ENCODE measurements at places on chromosomes 5 and 9.

DNA sequence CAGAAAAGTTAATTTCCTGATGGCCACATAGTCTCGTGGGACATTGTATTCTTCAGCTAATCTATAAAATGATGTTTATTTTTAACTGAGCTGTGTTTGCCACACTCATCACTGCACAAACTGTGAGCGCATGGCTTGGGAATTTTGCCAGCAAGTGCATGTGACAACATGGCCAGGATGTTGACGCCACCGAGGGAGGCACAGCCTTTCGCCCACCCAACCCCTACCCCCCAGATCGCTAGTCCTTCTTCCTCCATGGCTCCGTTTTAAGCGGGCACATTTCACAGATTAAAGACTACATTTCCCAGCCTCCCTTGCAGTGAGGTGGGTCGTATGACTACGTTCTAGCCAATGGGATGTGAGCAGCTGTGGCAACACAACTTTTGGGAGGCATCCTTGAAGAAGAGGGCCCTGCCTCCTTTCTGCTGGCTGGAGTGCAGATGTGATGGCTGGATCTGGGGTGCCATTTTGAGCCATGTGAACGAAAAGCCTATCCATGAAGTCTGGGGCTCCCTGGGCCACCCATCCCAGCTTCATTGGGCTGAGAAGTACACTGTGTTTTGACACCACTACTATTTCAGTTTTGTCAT lies 7.9 kb downstream of the NRARP start:
- no peak for DNase-seq

- DNase-seq, result no peak
These were observed 171.2 kb upstream of the SLC12A2 start for GRCh38 chr5:127912411-127912810.

DNA sequence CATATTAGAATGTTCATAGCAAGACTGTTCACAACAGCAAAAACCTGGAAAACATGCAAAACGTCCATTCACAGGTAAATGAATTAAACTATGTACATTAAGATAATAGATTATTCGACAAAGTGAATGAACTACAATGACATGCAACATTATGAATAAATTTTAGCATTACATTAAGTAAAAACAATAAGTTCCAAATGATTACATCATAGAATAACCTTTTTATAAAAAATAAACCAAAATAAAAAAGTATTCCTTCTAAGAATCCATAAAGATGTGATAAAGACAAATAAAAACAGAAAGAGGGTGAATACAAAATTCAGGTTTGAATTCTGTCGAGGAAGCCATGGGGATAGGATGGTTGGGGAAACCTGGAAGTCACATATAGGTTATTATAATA lies 57.3 kb downstream of the STRBP start:
- DNase-seq, result no peak

- no peak for DNase-seq
These were observed 17.0 kb downstream of the CTSL start for GRCh38 chr9:87742813-87743428.

GRCh38 chr5:143362664-143363227 lies 40.7 kb downstream of the NR3C1 start:
- DNase-seq, result no peak

DNA sequence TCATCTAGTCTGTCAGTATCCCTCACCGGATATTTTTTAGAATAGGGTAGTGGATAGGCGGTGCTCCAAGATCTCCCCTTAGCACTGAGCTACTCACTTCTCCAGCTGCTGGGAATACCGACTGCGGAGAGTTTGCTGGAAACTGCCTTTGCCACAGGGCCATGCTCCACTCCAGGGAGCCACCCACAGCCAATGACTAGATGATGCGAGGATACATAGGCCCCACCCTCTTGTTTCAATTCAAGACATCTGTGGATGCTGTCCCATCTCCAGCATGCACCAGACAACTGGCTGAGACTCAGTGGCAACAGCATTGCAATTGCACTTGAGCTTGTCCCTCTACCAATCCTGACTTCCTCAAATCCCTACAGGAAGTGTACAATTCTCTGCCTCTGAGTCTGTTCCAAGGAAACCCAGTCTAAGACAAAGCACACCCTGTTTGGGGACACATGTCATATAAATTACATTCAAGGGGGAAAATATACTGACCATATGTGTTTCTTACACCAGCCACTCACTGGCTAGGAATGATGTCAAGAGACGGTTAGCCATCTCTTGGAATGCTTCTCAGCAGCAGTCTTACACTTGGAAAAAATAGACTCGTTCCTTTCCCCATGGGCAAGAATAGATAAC lies 312.6 kb upstream of the KIF2A start:
- no peak for DNase-seq

GRCh38 chr9:96071076-96071814 lies 195.8 kb downstream of the ERCC6L2 start:
- DNase-seq, result no peak

DNA sequence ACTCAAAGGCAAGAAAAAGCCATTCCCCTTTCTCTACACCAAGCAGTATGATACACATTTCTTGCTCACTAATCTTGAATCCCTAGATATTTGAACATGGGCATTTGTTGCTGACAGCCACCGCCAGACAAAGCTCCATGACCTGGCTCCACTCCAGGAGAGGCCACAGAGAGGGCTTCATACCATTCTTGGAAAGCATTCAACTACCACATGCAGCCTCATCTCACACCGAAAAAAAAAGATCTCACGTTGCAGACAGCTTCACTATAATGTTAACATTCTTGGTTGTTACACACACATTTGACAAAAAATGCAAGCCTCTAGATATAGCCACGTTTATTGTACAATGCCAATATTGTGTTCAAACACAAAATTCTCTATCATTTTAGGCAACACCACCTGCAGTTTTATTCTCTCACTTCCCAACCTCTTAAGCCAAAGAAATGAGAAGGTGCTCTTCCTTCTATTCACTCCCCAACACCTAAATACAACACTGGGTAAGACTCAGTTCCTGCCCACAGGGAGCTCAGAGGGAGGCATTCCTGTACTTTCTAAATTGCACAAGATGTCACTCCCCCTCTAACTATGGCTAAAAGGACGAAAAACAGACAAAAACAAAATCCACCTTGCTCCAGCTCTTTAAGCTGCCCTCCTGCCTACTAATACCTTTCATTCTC lies 222.4 kb downstream of the TSSK1B start:
- no peak for DNase-seq

GRCh38 chr5:17860660-17861315 lies 226.5 kb downstream of the TAF11L14 start:
- DNase-seq, result no peak

GRCh38 chr9:114487607-114488300 lies 17.5 kb downstream of the WHRN start:
- no peak for DNase-seq

GRCh38 chr5:74903165-74903787 lies 37.1 kb upstream of the FAM169A start:
- DNase-seq, result no peak

DNA sequence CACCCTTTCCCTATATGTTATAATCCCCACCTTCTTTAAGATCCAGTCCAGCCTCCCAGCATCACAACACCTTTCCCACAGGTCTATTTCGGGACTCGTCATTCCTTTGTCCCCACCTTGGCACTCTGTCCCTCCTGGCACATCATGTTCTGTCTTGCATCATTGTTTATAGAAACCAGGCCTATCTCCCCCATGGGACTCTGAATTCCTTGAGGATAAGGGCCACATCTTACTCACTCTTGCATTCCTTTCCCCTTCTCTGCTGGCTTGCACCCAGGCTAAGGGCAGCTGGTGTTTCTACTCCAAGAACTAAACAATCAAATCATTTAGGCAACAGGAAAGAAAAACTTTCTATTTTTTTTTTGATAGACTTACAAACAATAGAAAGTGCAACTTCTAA lies 205.7 kb downstream of the AGTPBP1 start:
- DNase-seq, result no peak

- no peak for DNase-seq
These were observed 4.0 kb upstream of the CDK5RAP2 start for GRCh38 chr9:120583958-120584369.

DNA sequence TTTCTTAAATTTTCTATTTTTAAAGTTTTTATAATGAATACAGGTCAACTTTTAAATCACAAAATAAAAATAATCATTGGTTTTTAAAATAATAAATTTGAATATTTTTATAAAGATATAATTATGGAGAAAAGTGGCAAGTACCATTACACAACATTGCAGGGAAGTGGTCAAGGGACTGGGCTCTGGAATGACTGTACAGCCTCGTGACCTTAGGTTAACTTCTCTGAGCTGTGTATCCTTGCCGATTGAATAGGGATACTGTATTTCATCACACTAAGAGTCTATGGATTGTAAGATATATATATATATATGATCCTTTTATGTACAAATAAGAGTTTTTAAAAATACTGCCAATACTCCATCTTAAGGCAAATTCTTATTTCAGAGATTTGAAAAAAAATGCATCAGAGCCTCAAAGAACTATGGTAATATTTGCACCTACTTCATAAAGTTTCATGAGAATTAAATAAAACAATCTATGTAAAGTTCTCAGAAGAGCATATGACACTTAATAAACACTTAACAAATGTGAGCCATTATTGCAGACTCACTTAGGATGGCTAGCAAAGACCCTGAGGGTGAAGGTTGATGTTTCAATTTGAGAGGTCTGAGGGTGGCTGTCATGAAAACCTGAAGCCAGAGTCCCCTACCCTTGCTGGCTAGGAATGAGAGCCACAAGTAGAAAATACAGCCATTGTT lies 136.5 kb downstream of the CCDC192 start:
- DNase-seq, result no peak

- DNase-seq, result no peak
These were observed 58.1 kb downstream of the DMRT1 start for GRCh38 chr9:899440-900184.

GRCh38 chr5:34034534-34035327 lies 8.3 kb downstream of the C1QTNF3 start:
- no peak for DNase-seq

- DNase-seq, result no peak
These were observed 80.7 kb downstream of the OTULIN start for GRCh38 chr5:14745188-14745563.

DNA sequence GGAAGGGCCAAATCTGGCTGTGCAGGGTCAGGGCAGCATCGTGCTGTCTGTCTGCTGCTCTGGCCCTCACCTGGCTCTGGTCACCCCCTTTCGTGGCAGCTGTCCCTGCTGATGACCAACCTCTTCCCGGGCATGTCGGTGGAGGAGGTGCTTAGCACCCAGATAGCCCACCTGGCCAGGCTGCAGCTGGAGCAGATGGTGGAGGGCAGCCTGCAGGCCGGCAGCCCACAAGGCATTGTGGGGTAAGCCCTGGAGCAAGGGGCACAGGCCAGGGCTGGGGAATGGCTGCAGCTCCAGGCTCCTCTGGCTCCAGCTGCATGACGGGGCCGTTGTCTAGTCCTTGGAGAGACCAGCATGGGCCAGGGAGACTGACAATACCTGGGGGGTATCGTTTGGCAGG lies 8.2 kb downstream of the TOR2A start:
- no peak for DNase-seq

- no peak for DNase-seq
These were observed 82.9 kb downstream of the FEM1C start for GRCh38 chr5:115461506-115462290.

DNA sequence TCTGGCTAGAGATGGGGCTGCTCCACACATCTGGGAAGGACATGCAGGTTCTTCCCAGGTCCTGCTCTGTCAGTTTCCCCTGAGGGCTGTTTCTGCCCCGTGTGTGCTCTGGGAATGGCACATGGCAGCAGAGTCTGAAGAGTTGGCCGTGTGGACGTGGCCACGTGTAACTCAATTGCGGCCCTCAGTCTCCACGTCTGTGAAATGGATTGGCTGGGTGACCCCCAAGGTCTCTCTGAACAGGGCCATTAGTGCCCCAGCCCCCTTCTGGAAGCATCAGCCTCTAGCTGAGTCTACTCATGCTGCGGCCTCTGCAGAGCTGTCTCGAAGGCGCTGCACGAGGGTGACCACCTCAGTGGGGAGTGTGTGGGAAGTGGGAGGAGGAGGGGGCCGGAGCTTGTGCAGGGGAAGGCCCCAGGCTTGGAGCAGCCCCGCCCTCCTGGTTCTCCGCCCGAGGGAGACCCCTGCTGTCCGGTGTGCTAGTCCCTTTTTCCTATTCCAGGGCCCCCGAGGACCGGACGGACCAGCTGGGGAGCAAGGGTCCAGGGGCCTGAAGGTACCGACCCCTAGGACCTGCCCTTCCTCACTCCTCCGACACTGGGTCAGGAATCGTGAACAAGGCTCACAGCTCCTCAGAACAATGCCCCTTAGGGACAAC lies 58.9 kb upstream of the ORM1 start:
- no peak for DNase-seq

DNA sequence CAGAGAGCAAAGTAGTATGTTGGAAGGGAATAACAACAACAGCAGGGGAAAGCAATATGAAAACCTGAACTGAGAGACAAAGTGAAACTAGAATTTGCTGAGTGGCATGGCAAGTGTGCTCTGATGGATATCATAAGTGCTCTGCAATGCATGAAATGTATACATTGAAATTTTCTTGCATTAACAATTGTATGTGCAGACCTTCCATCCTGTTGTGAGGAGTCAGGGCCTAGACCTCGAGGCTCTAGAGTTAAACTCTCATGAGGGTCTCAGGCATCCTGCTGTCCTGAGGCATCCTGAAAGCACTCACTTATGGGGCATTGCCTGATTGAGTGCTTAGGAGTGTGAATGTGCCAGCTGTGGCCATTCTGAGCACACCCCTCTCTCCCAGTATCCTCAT lies 1.1 kb downstream of the ECM2 start:
- DNase-seq, result no peak

DNA sequence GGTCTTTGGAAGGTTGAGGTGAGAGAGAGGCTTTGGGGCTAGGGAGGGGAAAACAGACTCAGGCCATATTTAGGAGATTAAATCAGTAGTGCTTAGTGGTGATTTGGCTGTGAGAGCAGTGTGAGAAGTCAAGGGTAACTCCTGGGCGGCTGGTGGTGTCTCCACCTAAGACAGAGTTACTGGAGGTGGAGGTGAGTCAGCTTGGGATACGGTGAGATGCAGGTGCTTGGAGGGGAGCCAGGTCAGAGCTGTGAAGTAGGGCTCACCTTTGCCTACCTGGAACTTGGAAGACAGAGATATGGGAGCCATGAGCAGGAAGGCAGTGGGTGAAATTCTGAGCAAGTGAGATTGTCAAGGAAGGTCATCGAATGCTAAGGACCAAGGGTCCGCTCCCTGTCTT lies 24.5 kb downstream of the RGS3 start:
- DNase-seq, result no peak

DNA sequence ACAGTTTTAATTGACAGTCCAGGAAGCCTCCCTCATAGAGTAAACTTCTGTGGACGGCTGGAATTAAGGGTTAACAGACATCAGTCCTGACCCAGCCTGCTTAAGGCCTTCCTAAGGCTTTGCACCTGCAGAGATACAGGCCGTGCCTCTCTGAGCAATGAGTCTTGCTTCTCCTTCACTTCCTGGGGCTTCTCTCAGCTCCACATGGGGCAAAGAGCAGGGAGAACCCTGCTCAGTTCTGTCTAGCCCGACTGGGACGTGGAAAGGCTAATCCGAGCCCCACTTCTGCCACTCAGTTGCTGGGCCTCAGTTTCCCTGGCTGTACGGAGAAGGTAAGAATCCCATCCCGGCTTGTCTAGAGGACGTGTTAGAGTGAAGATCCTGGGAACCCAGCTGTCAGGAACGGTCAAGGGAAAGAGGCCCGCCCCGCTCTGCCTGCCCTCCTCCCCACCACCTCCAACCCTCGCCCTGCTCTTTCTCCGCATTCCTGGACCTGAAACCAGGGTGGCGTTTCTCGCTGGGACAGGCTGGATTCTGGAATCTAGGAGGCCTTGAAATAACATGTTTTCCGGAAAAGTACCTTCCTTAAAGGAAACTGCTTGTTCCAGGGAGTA lies 6.5 kb downstream of the SPAAR start:
- no peak for DNase-seq

GRCh38 chr5:15384176-15384575 lies 115.8 kb upstream of the FBXL7 start:
- DNase-seq, result no peak

- DNase-seq, result no peak
These were observed at the start of gene IL31RA for GRCh38 chr5:55850839-55851674. TSS of gene IL31RA (plus strand) at chr5:55851357. CDS start at chr5:55851571, 214 bp downstream.
